ENCODE measurements at places on chromosomes 7 and 10.

DNA sequence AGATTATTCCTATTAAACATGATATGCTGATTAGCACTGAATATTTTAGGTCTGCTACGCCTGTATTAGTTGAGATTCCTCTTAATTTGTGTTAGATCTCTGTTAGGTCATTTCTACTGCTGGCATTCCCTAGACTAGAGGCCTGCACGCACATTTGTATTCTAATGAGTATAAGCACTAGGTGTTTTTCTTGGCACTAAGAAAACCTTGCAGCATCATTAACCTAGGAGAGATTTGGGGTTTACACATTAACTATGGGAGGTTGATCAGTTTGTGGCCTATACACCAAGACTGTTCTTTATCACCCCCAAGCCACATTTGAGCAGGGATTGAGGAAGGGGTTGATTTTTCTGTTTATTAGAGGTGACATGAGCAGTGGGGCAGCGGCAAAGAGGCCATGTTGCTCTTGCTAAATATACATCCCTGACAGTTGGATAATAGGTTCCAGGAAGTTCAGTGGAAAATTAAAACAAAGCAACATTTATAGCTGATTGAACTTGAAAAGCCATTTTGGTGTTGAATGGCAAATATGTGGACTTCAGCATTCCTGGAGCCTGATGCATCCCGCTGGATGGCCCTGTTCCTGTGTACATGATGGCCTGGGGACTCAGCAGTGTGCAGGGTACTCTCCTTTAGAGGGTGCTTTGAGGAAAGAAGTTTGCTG lies 65.2 kb downstream of the GBF1 start:
- no peak for DNase-seq

GRCh38 chr10:129792864-129793263 lies 171.2 kb downstream of the EBF3 start:
- no peak for DNase-seq

DNA sequence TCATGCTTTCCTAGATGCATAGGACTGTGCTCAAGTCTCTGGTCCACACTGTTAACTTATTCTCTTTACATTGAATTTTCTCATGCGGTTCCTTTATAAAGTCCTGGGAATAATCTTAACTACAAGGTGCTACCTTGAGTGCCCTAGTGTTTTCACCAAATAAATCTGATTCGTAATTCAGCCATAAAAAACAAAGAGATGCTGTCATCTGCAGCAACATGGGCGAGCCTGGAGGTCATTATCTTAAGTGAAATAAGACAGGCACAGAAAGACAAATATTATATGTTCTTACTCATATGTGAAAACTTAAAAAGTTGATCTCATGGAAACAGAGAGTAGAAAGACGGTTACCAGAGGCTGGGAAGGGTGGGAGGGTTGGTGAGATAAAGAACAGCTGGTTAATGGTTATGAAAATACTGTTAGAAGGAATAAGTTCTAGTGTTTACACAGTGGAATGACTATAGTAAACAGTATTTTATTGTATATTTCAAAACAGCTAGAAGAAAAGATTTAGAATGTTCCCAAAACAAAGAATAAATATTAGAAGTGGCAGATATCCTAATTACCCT lies 38.3 kb downstream of the NT5C3A start:
- DNase-seq: no peak

GRCh38 chr10:99280472-99280871 lies 44.8 kb upstream of the HPSE2 start:
- no peak for DNase-seq

All from GM20000 (cell line).